ENCODE measurements at places on chromosomes 12 and 14. TPM values are rescaled to one million over a fixed set of nuclear protein-coding genes. Genes with fewer than 3 reads are reported as not detected.

Gene ETFBKMT
- total RNA-seq: 8.9 TPM

Gene RDH16
- total RNA-seq: 0.96 TPM

Gene MYRFL
- total RNA-seq: 0.48 TPM

Gene FGD4
- total RNA-seq: 6.5 TPM

Gene PRPH
- total RNA-seq: 0.72 TPM

Gene RAB35
- 33.5 TPM for total RNA-seq

Gene PTPRB
- total RNA-seq: 29.4 TPM

Gene KCNC2
- 4.1 TPM for total RNA-seq

Gene CLEC9A
- 36.4 TPM for total RNA-seq

Gene MMP17
- not detected for total RNA-seq

Gene ACSS3
- 32.0 TPM for total RNA-seq

Gene TMPRSS12
- 1.9 TPM for total RNA-seq

Gene SP1
- total RNA-seq: 28.6 TPM

Gene TRHDE
- 94.6 TPM for total RNA-seq

Measured in umbilical cord (tissue), 2 donors.